ENCODE measurements at places on chromosomes 3 and 15.

DNA sequence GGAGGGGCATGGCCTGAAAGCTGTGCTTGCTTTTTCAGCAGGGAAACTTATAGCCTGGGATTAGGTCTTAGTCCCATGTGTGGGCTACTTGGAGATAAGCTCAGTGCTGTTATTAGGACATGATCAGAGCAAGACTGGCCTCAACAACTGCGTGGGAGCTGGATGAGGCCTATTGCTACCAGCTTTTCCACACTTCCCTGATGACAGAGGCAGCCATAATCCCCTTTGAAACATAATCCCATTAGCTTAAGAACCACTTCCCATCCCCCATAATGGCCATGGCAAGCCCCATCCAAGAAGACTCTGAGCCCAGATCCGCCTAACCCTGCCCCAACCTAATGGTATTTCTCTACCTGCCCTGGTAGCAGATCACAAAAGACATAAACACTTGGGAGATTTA is 26.6 kb upstream of the GK5 start:
- no peak for DNase-seq

DNA sequence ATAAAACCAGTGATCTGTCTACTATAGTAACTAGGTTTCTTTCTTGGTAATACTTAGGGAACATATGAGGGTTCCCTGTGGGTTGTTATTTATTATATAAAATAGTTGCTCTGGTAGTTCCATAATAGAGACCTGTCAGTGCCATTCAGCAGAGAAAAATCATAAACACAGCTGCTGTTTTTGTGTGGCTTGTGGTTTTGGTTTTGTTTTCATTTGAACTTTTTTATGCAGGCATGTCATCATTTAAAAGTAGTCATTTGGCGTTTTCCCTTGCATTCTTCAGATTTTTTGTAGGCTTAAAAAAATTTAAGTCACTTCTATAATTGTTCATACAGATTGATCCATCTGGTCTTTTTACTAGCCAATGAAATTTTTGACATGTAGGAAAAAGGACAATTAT is 47.9 kb downstream of the PIK3CA start:
- no peak for DNase-seq

DNA sequence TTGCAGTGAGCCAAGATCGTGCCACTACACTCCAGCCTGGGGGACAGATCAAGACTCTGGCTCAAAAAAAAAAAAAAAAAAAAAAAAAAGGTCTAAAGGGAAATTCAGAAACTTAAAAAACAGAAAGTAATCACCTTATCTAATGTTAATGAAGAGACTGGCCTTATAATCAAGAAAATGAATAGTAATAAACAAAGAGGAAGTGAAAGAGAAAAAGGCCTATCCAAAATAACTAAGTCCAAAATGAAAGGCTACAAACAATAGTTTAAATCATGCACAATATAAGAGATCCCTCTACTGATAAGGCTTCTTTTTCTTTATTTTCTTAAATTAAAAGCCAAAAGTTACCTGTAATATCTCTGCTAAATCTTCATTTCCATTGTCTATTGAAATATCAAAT is 37.1 kb upstream of the HDC start:
- no peak for DNase-seq

GRCh38 chr15:41309226-41309905 is 23.0 kb downstream of the OIP5 start:
- no peak for DNase-seq

DNA sequence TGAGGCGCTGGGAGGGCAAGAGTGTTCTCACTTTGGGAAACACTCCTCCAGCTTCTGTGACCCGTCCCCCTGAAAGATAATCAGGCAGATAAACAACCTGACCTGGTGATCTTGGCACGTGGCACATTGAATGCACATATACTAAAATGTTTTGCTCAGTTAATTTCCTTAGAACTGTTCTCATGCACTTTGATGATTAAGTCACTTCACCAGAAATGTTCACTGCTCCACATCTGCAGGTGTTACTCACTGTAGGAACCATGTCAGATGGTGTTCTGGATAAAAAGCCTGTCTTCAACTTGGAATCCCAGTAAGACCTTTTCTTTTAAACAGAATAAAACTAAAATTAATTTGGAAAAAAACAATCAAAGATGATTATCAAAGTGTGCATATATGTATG is 24.6 kb upstream of the NIPA2 start:
- no peak for DNase-seq

DNA sequence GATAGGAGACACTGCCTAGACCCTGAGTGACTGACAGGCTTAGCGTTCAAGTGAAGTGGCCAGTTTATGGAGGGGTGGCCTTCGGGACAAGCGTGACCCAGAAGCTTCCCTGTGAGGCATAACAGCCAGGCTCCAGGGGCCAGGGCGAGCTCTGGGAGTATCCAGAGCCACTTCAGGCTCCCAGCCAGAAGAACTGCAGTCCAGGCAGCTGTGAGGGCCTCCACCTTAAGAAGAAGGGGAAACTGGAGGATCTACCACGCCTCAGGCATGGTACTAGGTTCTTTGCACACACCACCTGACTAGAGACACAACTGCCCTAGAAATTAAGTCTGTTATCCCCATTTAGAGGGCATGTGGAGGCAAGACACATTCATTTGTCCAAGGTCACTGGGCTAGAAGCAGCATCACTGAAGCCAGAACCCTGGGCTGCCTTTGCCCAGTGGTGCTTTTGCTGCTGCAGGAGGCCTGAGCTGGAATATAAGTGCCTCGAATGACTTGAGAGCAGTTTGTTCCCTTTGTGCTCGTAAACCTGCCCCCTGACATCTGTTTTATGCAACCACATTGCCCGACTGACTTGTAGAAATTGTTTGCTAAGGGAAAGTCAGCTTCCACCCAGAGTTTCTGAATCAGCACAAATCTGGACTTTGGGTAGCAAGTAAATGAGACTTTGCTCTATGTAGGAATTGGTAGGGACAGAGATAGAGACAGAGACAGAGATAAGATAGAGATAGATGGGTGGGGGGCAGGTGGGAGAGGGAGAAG is 23.3 kb downstream of the RASGRF1 start:
- no peak for DNase-seq

- no peak for DNase-seq
Measured at GRCh38 chr3:58192069-58192468, 18.7 kb downstream of the DNASE1L3 start.

GRCh38 chr3:18556001-18556408 is 130.9 kb upstream of the SATB1 start:
- DNase-seq = peak; percentile 9

GRCh38 chr3:135268941-135269532 is 474.0 kb downstream of the EPHB1 start:
- DNase-seq = no peak

- DNase-seq = no peak
Measured at GRCh38 chr3:183591881-183592521, 36.5 kb upstream of the KLHL6 start.

- DNase-seq = peak; percentile 56
Measured at GRCh38 chr15:67884514-67885174, 44.8 kb upstream of the RNU6-1 start.

DNA sequence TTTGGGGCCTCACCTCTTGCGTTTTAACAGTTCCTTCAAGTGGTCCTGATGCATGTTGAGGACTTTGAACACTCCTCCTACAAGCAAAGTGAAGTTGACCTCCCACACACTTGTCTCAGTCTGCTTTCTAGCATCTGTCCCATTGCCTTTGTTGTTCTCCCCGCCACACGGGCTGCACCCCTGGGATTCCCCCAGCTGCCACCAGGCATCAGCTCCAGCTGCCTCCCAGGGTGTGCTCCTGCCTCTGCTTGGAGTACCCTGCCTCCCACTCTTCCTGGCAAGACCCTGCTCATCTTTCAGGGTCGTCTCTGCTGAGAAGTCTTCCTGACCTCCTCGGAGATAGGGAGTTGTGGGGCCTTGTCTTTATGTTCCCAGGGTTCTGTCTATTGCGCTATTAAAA is 52.2 kb downstream of the IGF1R start:
- no peak for DNase-seq

- DNase-seq = no peak
Measured at GRCh38 chr3:177751770-177752169, 554.5 kb upstream of the TBL1XR1 start.

DNA sequence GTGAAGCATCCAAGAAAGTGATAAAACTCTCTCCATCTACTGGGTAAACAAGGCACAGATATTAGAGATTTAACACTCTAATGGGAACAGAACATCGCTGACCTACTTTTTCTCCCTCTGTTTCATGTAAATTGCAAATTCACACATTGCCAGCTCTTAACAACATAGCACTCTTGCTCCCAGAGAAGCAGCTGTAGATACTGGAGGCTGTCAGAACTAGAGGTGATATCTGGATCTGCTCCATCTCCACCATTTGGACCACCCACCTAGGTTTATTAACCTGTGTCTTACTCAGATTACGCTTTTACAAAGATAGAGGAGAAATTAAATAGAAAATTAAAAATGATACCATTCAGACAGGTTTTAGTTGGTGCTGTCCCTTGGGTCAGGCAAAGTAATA is 289.1 kb upstream of the CRBN start:
- no peak for DNase-seq
